ENCODE measurements at places on chromosomes 2 and 18.

DNA sequence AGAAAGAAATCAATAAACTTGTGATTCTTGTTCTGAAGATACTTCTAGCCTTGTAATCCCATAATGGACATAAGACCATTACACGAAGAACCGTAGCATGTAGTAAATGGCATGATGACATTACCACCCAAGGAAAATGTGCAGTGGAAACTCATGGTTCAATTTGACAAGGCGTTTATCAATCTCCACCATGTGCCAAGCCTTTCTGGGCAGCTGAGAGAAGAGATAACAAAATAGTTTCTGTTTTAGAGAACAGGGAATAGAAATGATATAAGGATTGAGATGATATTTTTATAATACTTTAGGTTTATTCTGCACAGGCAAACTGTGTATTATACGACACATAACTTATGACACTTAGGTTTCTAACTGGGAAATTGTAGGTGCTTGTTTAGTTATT, 19.2 kb downstream of the ABI2 start:
- no peak for DNase-seq

DNA sequence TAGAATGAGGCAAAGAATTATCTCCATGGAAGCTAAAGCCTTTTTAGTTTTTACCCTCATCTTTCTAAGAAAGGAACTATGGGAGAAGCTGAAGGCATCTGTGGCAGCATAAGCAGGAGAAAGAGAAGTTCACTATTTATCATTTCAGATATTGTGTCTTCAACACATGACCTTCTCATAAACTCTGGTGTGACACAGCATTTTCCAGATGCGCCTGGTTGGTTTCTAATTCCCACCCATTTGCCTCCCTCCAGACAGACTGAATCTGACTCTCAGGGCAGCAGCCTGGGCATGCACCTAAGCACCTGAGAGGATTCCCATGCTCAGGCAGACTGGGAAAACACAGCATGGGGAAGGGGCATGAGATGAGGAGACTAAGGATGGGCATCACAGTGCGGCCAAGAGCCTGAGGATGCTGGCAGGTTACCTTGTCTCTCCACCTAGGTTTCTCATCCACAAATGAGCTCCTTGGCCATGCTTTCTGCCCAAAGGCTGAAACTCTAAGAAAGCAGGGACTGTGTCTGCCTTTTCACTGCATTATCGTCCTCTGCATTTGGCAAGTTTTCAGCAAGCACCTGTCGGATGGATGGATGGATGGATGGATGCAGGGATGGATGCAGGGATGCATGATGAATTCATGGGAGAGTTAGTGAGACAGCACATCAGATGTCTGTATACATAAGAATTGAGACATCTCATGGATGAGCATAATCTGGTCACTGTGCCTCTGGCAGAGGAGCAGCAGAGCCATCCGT, 28.8 kb upstream of the SULT1C4 start:
- no peak for DNase-seq

- no peak for DNase-seq
Observed at GRCh38 chr2:205715831-205716525, 33.7 kb downstream of the NRP2 start.

DNA sequence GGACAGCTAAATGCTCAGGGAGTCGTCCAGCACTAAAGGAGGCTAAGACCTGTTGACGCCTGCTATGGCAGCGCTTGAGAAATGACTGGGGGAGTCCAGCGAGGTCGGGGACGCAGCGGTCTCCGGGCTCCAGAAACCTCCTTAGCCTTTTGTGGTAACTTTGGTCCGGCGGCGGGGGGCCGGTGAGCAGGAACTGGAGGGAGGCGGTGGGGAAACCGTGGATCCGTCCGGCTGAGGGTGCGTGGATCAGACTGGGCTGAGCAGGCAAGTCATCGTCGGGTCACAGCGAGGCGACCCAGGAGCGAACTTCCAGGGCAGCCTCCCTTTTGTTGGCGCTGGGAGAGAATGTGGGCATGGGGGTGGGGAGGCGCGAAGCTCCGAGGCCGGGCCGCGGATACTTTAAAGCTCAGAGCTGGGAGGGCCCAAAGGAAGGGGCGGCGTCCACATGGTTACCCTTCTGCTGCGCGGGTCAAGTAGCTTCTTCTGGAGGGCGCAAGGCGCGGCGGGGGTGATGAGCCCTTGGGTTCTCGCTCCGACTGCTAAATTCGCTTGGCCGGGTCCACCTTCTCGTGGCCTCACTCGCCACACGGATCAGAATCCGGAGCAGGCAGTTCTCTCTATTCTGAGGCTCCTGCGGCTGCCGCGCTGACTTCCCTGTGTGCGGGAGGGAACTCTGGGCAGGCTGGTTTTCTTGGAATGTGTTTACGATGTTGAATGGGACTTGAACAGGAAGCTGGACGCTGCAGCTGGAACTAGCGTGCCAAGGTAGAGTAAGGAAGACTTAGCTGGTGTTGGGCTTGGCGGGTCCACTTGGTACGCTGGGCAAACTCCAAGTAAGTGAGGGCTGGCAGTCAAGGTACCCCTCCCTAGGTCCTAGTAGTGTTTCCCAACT, 920 bp downstream of the GULP1 start:
- DNase-seq, result peak; percentile 26

DNA sequence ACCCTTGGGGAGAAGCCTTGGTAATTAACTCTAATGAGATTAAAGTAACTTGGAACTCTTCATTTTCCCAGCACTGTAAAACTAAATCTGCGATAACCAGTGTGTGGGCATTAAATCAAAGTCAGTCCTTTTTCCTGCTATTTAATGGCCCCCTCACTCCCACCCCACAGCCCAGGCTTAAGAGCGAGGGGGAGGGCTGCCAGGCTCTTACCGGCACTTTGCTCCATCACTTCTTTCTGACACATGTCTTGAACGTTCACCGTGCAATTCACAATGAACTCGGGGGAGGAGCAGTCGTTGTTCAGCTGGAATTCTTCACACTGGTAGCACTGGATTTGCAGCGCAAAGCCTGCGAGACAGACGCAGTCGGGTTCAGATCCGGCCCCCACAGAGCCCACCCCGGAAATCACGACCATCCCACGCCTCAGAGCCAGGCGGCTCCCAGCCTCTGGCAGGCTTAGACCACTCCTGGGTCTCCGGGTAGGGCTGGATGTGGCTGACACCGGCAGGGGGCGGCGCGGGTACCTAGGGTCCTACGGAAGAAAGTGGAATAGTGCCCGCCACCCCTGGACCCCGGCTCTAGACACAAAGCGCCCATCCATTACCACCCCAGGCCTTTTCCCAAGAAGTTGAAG, 1.7 kb downstream of the LYPD1 start:
- no peak for DNase-seq

- DNase-seq, result peak; percentile 12
Observed at GRCh38 chr2:149743842-149744448, 156.4 kb upstream of the MMADHC start.

- no peak for DNase-seq
Observed at GRCh38 chr18:8643326-8643878, 34.2 kb downstream of the RAB12 start.

- peak; percentile 42 for DNase-seq
Observed at GRCh38 chr2:70946832-70947442, 11.2 kb downstream of the ATP6V1B1 start.

DNA sequence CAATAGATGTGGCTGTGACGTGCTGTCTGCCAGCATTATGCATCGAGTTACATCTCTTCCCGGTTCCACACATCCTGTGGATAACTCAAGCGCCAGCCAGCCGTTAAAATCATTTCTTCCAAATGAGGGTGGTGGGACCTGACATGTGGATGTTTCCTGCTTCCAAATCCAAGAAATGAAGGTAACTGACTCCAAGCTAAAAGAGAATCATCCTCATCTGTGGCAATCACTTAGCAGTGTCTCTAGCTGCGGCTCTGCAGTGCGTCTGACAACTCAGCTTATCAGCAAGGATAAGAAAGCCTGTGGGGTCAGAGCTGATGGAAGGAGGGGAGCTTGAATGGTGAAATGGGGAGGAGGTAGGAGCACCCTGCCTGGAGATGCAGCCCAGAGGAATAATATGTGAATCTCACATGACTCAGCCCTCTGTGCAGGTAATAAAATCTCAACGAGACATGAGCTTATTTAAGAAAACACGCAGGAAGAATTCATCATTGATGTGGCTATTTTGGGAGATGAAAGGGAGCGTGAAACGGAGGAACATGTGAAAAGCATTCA, 382.2 kb upstream of the TRIB2 start:
- DNase-seq, result no peak

DNA sequence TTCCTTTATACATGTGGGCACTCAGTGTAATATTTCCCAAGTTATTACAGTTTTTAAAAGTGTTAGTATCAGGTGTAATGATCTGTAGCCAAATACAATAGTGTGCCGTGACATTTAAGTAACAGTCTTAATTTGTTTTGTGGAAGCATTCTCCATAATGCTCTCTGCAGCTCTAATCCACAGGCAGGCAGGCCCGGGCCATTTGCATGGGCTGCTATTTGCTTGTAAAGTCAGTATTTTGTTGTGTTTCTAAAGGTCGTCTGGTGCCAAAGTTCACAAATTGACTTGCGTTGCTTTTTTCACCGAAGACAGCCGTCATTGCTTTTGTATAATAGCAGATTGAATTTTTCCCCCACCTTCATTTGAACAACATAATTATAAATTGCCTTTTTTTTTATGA, 153.0 kb downstream of the GBX2 start:
- DNase-seq, result no peak

- DNase-seq, result no peak
Observed at GRCh38 chr18:33840212-33840593, 262.2 kb downstream of the ASXL3 start.

All from H54 (cell line).